ENCODE measurements at places on chromosomes 1 and 21.

DNA sequence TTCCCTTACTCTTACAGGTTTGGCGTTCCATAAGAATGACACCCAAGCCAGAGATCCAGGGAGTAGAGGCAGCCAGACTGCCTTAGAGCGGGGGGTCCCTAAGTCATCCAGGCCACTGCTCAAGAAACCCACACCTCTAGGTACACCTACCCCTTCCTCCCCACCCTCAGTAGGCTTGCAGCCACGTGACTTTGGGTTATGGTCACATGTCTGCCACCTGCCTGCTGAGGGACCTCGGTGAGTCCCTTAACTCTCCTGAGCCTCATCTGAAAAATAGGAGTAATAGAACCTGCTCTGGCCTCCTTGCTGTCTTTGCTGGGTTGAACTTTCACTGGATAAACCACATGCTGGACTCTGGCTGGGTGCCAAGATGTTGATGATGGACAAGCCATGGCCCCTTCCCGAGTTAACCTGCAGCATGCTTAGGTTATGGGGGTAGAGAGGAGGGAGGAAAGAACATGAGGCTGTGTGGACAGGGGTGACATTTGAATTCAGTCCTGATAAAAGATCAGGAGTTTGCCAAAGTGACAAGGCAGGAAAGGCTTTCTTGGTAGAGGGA lies 4.5 kb downstream of the RPS6KA1 start:
- DNase-seq, result no peak

GRCh38 chr1:24898152-24898908 lies 31.7 kb downstream of the RUNX3 start:
- DNase-seq, result no peak

DNA sequence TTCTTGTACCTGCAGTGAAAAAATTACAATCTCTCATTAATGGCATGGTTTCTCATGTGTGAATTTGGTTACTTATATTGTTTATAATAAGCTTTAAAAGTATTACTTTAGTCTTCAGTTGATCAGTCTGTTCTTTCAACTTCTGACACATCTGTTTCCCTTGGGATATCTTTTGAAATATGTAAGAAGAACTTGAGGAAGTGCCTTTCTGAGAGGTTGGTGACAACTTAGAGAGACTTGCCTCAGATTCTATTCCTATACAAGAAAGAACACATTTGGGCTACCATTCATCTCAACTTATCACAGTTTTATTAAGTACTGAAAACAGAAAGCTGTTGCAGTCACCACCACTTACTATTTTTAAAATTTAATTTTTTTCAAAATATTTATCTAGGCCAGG lies 8.1 kb downstream of the AKNAD1 start:
- DNase-seq, result no peak

DNA sequence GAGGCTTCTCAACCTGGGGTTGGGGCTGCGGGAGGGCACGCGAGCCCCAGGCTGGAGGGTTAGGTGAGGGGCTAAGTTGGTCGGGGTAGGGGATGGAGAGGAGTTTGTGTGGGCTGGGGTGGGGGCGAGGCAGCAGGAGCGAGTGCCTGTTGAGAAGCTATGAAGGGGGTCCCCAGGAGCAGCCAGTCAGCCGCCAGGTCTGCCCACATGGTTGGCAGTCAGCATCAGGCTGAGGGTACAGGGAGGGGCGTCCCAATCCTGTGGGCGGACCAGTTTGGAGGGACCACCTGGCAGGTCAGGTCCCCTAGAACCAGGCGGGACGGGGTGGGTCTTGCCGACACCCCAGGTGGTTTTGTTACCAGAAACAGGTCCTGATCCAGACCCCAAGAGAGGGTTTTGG lies 400 bp upstream of the TRIM17 start:
- no peak for DNase-seq

GRCh38 chr1:38804062-38804886 lies 55.3 kb downstream of the RRAGC start:
- no peak for DNase-seq

DNA sequence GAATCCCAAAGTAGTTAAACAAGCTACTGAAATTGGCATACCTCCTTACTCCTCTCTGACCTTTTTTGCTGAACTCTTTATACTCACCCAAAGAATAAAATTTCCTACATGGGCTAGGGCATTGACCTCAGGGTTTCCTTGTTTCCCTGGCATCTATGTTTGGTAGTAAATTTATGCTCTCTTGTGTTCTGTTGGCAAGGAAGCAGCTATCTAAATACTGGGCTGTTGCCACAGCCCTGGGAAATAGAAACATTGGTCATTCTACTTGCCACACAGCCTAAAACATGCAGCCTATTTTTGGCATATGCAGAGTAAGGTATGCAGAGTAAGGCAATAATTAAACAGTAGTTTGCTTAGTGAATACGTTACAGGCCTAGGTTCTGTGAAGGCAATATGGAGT lies 351.4 kb downstream of the HLX start:
- DNase-seq, result no peak

All from fibroblast of upper back skin (primary cell).